ENCODE measurements at places on chromosomes 16 and 17. TPM values are rescaled to one million over a fixed set of nuclear protein-coding genes. Genes with fewer than 3 reads are reported as not detected.

- no peak for DNase-seq
Measured at GRCh38 chr17:40812639-40813038, 9.8 kb downstream of the KRT10 start.

DNA sequence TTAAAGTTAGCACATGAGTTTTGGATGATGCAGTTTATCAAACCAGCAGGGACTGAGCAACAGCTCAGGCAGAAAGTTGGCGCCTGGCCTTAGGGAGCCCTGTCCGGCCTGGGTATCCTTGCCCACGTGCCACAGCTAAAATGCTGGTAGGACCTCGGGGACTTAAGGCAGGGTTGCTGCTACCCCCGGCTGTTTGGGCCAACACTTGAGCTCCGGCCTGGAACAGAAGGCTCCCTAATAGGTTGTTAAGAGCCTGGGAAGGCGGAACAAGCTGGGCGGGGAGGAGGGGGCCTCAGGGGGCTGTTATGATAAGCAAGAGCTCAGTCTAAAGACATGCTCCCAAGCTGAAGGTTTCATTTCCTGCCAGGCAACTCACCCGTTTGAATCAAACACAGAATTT lies 39.7 kb downstream of the CUEDC1 start:
- no peak for DNase-seq

DNA sequence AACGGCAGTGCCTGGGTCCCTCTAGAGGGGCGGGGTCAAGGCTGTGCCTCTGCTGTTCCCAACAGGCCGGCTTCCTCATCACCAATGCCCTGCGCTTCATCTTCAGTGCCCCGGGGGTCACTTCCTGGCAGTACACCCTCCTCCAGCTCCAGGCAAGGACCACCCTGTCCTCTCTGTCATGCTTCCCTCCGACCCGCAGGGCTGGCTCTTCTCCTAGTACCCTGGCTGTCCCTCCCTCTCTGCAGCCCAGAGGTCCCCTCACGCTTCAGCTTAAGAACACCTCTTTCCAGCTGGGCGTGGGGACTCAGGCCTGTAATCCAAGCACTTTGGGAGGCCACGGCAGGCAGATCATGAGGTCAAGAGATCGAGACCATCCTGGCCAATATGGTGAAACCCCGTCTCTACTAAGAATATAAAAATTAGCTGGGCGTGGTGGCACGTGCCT lies 25.8 kb downstream of the CASKIN2 start:
- no peak for DNase-seq

DNA sequence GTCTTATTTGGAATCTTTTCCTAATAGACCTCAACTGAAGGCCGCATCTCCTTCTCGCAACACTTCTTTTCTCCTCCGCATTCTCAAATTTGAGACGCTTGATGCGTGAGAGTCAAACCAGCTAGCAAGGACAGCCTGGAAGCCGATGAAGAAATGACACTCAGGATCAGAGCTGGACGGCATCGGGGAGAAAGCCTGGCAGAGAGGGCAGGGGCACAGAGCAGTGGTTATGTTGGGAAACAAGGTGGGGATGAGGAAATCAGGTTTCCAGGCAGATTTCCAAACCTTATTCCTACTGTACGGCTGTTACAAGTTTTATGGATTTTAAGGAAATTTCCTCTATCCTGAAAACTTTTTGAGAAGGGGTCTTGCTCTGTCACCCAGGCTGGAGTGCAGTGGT lies 164.6 kb upstream of the RPH3AL start:
- no peak for DNase-seq

- no peak for DNase-seq
Measured at GRCh38 chr16:14672403-14672971, 21.6 kb downstream of the PLA2G10 start.

- DNase-seq = no peak
Measured at GRCh38 chr16:88363239-88363891, 19.4 kb upstream of the ZNF469 start.

- DNase-seq = peak; percentile 90
Measured at GRCh38 chr16:27242868-27243590, 25.5 kb downstream of the NSMCE1 start.

GRCh38 chr16:51243936-51244436 lies 92.9 kb upstream of the SALL1 start:
- no peak for DNase-seq

DNA sequence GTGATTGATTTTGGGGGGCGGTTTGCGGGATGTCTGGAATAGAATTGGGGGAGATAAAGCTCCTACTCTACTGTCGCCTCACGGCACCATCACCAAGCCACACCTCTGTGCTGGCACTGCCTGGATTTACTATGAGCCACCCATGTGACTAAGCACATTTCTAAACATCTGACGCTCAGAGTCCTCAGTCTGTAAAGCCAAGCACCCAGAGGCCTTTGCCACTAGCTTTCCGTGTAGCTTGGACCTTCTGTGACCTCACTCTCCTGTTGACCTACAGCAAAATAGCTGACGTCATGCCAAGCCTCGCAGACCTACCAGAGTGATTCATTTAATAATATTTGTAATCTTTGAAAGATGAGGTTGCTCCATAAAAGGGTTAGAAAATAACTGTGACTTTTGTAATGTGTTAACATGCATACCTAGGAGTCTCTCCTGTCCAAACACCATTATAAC lies 38.5 kb upstream of the MYOCD start:
- DNase-seq = no peak

DNA sequence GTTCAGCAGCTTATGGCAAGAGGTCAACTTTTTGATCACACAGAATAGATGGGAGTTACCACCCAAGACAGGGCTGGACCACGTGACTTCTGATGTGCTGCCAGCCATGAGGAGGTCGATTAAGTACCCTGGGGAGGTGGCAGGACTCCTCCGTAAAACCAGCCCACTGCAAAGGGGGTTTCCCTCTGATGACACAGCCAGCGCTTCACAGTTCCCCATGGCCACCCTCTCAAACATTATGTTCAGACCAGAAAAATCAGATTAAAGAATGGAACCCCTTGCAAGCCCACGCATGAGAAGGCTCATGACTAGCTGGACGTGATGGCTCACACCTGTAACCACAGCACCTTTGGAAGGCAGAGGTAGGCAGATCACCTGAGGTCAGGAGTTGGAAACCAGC lies 222.9 kb downstream of the CPPED1 start:
- DNase-seq = no peak

- DNase-seq = no peak
Measured at GRCh38 chr17:79657861-79658810, 47.3 kb upstream of the RBFOX3 start.

GRCh38 chr17:30590081-30590733 lies 113.0 kb downstream of the GOSR1 start:
- no peak for DNase-seq

GRCh38 chr16:52611817-52612673 lies 65.1 kb upstream of the TOX3 start:
- DNase-seq = no peak

- DNase-seq = no peak
Measured at GRCh38 chr16:84700446-84701300, 873 bp downstream of the USP10 start.

Gene CASKIN1
- 0.04 TPM for total RNA-seq

Gene CSH2
- not detected for total RNA-seq

Gene XAF1
- 23.9 TPM for total RNA-seq

Gene TEX19
- not detected for total RNA-seq

Gene CDH11
- total RNA-seq = 210 TPM

Gene ACSM5
- total RNA-seq = not detected

Gene FBXO39
- 1.4 TPM for total RNA-seq

Gene CCL4L2
- not detected for total RNA-seq

Gene TRPV2
- total RNA-seq = 10.4 TPM

Gene KCNJ2
- total RNA-seq = 33.3 TPM

Gene KRT20
- not detected for total RNA-seq

Gene MYOCD
- not detected for total RNA-seq

All from pulmonary artery endothelial cell (primary cell).